Fibroblast of skin of right quadriceps (primary cell): ENCODE measurements at places on chromosomes 1 and 21.
A peak's percentile ranks its signal among the peaks of the same experiment; 100 is the strongest.

- DNase-seq: no peak
Observed at GRCh38 chr1:3902111-3902511, 2.0 kb upstream of the C1orf174 start.

DNA sequence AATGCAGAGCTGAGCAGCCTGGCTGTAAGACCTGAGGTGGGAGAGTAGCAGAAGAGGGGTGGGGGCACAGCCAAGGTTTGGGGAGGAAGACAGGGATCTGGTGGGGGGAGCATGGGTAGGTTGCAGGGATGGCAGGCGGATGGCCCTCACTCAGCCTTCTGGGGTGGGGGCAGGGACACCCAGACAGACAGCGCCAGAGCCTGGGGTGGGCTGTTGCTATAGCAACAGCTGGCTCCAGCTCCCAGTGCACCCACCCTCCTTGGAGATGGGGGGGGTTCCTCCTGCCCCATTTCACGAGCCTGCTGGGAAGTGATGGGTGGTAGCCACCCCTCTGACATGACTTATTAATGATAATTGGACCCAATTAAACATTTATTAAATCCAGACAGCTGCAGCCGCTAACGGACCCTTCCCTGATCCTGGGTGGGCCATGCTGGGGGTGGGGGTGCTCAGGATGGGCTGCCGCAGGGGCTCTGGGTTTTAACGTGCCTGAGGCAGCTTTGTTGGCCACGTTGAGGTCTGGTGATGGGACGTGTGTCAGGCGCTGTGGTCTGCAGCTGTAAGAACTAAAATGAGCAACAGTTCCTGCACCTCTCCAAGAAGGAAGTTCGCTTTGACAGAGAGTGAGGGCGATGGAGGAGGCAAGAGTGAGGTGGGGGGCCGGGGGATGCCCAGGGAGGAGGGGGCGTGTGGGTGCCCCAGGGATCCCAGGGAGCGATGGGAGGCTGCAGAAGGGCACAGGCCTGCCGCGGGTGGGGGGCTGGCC lies 19.4 kb downstream of the AGRN start:
- DNase-seq: no peak

- peak; percentile 20 for DNase-seq
Observed at GRCh38 chr1:73593804-73594203, 604.2 kb downstream of the LRRIQ3 start.

DNA sequence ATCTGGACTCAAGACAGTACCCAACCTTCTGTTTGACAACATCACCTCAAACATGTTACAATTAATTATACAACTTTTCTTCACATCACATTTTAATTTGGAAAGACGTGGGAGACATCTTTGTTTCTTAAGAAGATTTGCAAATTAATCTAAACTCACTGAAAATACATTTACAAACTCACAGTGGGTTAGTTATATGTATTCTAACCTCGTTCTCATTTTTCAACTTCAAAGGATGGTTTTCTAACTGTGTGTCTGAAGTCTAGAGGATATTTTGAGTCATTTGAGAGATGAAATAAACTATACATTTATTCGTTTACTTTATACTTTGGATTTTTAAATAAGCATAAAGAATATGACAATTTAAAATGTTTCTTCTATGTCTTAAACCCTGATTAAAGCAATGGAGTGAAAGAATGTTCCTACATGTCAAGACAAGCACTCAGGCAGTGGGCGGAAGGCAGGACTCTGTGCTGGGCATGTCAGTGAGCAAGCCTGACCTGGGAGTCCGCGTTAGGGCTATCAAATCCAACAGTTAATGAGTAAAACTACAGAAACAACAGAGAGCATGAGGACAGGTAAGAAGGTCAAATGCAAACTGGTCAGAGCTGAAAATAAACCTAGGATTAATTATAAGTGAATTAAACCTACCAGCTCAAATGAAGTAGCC lies 76.5 kb upstream of the CTTNBP2NL start:
- DNase-seq: no peak

DNA sequence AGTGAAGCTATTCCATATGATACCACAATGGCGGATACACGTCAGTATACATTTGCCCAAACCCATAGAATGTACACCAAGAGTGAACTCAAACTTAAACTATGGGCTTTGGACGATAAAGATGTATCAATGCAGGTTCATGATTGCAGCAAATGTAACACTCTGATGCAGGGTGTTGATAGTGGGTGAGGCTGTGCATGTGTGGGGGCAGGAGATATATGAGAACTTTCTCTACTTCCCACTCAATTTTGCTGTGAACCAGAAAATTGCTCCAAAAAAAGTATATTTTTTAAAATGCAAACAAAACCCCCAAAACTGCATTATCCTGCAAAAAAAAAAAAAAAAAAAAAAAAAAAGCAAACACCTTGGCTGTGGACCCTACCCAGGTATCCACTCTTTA lies 3.4 kb downstream of the ATP1A2 start:
- DNase-seq: no peak

DNA sequence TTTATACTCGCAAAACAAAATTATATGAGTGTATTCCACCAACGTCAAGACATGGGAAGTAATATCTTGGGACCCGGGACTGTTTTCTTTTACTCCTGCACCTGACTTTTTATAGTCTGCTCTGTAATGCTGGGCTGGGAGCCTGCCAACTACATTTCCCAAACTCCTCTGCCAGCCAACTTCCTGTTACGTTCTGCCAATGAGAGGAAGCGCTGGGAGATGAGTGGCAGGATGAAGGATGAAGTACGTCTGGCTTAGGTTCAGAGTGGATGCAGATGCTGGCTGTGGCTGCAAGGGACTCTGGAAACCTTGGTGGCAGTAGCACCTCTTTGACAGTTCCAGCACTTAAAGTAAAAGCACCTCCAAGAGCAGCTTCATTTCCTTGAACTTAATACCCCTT lies 59.6 kb downstream of the USP24 start:
- peak; percentile 9 for DNase-seq

GRCh38 chr1:88655685-88656299 lies 28.3 kb upstream of the PKN2 start:
- peak; percentile 21 for DNase-seq

- peak; percentile 55 for DNase-seq
Observed at GRCh38 chr21:27104846-27105431, 138.1 kb upstream of the ADAMTS5 start.

DNA sequence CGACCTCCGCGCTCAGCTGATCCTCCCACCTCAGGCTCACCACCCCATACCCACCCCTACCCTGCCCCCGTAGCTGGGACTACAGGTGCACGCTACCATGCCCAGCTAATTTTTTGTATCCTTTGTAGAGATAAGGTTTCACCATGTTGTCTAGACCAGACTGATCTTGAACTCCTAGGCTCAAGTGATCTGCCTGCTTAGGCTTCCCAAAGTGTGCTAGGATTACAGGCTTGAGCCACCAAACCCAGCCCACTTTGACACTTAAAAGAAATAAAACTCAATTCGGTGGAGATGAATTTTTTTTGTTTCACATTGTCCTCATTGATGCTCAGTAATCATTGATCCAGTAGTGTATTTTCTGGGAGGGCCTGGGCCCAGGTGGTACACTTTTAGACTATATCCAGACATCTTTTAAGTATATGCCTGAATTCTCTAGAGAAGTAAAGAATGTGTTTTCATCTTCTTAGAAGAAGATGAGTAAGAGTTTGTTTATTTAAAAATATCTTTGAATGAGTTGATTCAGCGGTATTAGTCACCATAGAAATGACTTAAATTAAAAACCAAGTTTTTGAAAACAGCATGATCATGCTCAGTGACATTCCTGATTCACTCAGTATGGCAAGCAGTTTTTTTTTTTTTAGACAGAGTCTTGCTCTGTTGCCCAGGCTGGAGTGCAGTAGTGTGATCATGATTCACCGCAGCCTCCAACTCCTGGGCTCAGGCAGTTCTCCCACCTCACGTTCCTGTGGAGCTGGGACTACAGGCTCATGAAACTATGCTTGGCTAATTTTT lies 57.8 kb downstream of the EPB41 start:
- DNase-seq: peak; percentile 96

- peak; percentile 47 for DNase-seq
Observed at GRCh38 chr1:112674986-112675727, 698 bp downstream of the MOV10 start.

DNA sequence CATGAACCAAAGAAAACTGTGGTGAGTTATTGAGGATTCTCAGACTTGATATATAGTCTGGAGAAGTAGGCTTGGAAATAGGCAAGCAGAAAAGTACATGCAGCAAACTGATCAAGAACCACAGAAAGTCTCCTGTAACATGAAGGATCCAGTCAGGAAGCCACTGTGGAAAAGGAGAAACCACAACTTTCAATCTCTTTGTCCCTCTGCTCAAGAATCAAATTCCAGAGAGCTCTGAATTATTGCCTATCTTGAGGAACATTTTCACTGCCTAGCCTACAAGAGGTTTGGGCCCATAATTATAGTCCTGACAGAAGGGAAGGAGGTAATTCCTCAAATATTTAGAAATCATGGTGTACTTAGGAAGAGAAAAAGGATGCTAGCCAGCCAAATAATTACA lies 43.0 kb upstream of the ADAMTS1 start:
- peak; percentile 65 for DNase-seq

DNA sequence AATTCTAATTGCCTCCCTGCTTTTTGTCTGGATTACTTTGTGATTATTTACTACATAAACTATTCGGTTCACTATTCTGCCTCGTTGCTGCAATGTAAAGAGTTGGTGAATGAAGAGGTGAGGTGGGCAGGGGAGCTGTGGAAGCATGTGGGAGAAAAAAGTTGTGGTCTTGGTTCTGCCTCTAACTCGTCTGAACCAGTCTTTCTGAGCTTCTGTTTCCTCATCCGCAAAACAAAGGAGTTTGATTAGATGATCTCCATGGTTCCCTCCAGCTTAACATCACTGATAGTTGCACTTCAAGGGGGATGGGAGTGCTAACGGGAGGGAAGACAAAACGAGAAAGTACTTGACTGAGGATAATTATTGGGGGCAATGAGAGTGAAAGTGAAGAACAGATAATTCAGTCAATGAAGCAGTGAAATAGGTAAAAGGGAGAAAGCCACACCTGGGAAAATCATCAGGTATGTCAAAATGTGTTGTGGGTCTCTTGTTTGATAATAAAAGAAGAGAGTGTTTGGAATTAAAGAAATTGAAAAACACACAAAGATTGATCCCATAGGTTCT lies 26.2 kb upstream of the UHMK1 start:
- DNase-seq: no peak

DNA sequence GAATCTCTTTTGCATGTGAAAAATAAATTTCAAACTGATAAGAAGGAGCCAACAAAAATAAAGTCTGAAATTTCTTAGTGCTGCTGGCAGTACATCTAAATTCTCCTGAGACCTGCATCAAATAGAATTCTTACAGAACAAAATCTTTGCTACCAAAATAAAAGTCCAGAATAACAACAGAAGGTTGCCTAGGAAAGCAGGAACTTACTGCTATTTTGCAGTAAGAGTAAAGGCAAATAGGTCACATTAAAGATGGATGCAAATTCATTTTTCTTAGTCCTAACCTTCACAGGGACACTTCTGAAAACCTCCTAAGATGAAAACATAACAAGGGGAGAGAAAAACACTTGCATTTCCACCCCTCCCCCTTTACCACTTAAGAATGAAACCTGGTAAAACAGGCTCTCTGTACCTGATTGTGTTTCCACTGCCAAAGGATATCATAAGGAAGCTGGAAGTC lies 59.0 kb downstream of the RUSC1 start:
- DNase-seq: peak; percentile 58

GRCh38 chr1:168466714-168467131 lies 77.1 kb downstream of the XCL2 start:
- no peak for DNase-seq

- DNase-seq: peak; percentile 73
Observed at GRCh38 chr21:40837456-40837855, 9.5 kb downstream of the DSCAM start.

DNA sequence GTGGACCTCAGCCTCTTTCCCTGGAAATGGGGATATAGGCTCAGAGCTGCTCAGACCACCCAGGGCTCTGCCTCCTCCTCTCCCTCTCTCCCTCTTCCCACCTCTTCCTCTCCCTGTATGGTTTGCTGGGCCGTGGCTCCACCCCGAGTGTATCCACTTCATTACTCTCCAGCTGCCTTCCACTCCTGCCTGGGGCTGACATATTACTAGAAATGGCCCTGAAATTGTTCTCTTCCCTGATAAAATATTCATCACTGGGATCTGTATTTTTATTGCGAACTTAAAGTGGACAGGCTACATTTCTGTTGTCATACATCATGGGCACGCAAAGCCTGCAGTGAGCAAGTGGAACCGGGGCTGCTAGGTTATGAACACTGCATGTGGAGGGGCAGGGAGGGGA lies 225.0 kb downstream of the HHAT start:
- no peak for DNase-seq

- no peak for DNase-seq
Observed at GRCh38 chr1:32937061-32937460, 27.5 kb downstream of the RNF19B start.

- no peak for DNase-seq
Observed at GRCh38 chr1:235244974-235245592, 82.9 kb downstream of the ARID4B start.
